ENCODE measurements at places on chromosomes 2 and 18.

DNA sequence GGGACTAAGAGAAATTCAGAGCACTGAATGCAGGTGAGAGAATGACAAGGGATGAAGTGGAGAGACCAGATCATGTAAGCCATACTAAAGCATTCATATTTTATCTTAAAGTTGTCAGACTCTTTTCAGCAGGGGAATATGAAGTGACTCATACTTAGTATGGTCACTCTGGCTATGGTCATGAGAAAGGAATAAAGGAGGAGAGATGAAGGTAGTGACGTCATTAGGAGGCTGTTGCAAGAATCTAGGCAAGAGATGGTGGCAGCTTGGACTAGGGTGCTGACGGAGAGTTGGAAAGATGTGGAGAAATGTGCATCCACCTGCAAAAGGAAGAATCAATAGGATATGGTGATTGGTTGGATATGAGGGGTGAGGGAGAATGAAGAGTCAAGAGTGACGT, 203.2 kb upstream of the ACVR2A start:
- DNase-seq: no peak

GRCh38 chr2:176122052-176122682, 352 bp upstream of the HOXD9 start:
- no peak for DNase-seq

DNA sequence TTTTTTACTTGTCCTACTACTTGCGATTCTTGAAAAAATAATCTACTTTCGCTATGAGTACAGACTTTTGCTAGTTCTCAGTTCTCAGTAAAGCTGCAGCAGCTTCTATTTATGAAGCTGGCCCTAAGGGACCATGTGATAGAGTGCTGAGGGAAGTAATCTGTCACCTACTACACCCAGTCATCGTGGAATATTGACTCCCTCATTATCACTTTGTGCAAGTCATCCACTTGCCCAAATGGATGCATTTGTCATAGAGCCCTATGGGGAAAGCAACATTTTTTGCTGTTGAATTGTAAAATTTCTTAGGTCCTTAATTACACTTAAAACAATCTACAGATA, 1919.8 kb downstream of the SUCLG1 start:
- DNase-seq: no peak

GRCh38 chr2:118477111-118477862, 370.2 kb downstream of the EN1 start:
- DNase-seq: no peak

DNA sequence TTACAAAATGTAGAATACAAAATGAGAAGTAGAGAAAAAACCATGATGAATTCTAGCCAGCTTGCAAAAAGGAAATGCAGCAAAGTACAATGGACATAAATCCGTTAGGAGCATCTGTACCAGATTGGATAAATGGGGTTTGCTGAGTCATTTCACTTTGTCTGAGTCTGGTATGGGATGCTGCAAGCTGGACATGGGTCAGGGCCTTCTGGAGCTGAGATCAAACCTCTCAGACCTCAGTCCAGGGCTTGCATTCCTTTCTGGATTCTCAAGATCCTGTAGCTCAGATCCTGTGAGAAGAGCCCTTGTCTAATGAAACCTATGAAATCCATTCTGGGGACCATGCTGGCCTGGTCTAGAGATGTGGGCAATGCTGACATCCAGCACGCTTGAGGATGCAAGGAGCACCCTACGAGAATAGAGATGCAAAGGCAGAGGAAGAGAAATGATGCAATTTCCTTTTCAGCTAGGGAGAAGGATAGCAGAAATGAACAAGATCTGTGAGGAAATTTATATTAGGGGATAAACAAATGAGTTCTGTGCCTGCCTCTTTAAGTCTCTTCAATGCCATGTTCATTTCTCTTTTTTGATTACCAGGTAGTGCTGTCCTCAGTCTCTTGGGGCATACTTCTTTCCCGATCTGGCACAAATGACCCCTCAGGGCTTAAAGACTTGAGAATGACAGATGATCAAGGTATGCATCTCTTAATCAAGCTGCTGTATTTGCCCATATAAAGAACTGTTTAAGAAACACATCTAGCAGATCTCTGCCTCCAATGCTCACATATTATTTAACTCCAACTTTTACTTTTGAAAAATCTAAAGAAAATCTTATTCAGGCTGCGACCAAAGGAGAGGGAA, 230.4 kb downstream of the MEIS1 start:
- no peak for DNase-seq

GRCh38 chr18:52163478-52163877, 176.5 kb upstream of the DCC start:
- DNase-seq: no peak

All from stimulated activated CD4-positive, alpha-beta T cell treated with anti-CD3 and anti-CD28 coated beads, TNF-alpha, amount 100 ng/mL, for 24 hours (primary cell).